ENCODE measurements at places on chromosomes 4 and X. TPM values are rescaled to one million over a fixed set of nuclear protein-coding genes. Genes with fewer than 3 reads are reported as not detected.

Gene NR3C2
- total RNA-seq, result 5.3 TPM

Gene IRS4
- total RNA-seq, result not detected

Gene CABS1
- total RNA-seq, result not detected

Gene ANOS1
- not detected for total RNA-seq

Gene FGB
- not detected for total RNA-seq

Gene RIPPLY1
- total RNA-seq, result not detected

Gene PSAPL1
- not detected for total RNA-seq

Gene CLDN2
- not detected for total RNA-seq

Gene CCDC160
- total RNA-seq, result not detected

Gene CXCR3
- total RNA-seq, result 2.5 TPM

Gene TSPAN6
- 0.57 TPM for total RNA-seq

Gene GAGE13
- not detected for total RNA-seq

Gene WNK3
- total RNA-seq, result 0.60 TPM

Gene HGFAC
- total RNA-seq, result not detected

Gene COQ2
- total RNA-seq, result 18.7 TPM

Gene STARD8
- 0.07 TPM for total RNA-seq

Gene ATOH1
- not detected for total RNA-seq

Gene TLR6
- 3.6 TPM for total RNA-seq

Gene MEPE
- total RNA-seq, result not detected

Gene HS3ST1
- total RNA-seq, result not detected

Gene MAP7D2
- 0.83 TPM for total RNA-seq

Gene GAGE12G
- total RNA-seq, result not detected

Gene FRMPD4
- not detected for total RNA-seq

Gene TSPAN5
- 13.1 TPM for total RNA-seq

Gene PNMA5
- not detected for total RNA-seq

Gene AWAT1
- not detected for total RNA-seq

Gene ANK2
- 3.0 TPM for total RNA-seq

Gene LRAT
- not detected for total RNA-seq

Gene STK32B
- total RNA-seq, result not detected

Gene NAT8L
- 0.21 TPM for total RNA-seq

Gene SAGE1
- not detected for total RNA-seq

Gene DUSP21
- not detected for total RNA-seq

Gene MAGEA2B
- not detected for total RNA-seq

Gene SRPX
- not detected for total RNA-seq

Gene ITM2A
- 116 TPM for total RNA-seq

Gene CLTRN
- total RNA-seq, result 0.38 TPM

Gene MSANTD1
- 0.55 TPM for total RNA-seq

Gene MFAP3L
- total RNA-seq, result 0.72 TPM

Gene CT45A2
- total RNA-seq, result not detected

Gene POLN
- 0.91 TPM for total RNA-seq

Gene FREM3
- not detected for total RNA-seq

Gene RXFP1
- not detected for total RNA-seq

Gene RAB33A
- 15.1 TPM for total RNA-seq

Gene NUP62CL
- 3.6 TPM for total RNA-seq

Gene SMAD1
- total RNA-seq, result 0.79 TPM

Gene MAGED4
- 0.25 TPM for total RNA-seq

Gene LIAS
- total RNA-seq, result 30.9 TPM

Gene FAT1
- total RNA-seq, result 0.02 TPM

Gene F9
- total RNA-seq, result not detected

Gene TMA16
- total RNA-seq, result 46.7 TPM

Gene MAGEA12
- not detected for total RNA-seq

Gene SSX2
- total RNA-seq, result not detected

Gene TLR1
- total RNA-seq, result 4.0 TPM

Gene PORCN
- 5.2 TPM for total RNA-seq

Gene C4orf36
- total RNA-seq, result 0.44 TPM

Gene STPG2
- total RNA-seq, result not detected

Gene RAB9A
- 22.8 TPM for total RNA-seq

Gene LUZP4
- total RNA-seq, result not detected

Gene PNMA6F
- total RNA-seq, result not detected

Data from activated naive CD4-positive, alpha-beta T cell treated with anti-CD3 and anti-CD28 coated beads for 36 hours (primary cell).